ENCODE measurements at places on chromosomes 16 and 17.

- peak; percentile 24 for DNase-seq
Measured at GRCh38 chr16:80924372-80924978, 82.2 kb downstream of the CMC2 start.

GRCh38 chr17:51852603-51853002 is 305.9 kb downstream of the CA10 start:
- no peak for DNase-seq

- no peak for DNase-seq
Measured at GRCh38 chr17:73595479-73595878, 48.8 kb downstream of the SDK2 start.

DNA sequence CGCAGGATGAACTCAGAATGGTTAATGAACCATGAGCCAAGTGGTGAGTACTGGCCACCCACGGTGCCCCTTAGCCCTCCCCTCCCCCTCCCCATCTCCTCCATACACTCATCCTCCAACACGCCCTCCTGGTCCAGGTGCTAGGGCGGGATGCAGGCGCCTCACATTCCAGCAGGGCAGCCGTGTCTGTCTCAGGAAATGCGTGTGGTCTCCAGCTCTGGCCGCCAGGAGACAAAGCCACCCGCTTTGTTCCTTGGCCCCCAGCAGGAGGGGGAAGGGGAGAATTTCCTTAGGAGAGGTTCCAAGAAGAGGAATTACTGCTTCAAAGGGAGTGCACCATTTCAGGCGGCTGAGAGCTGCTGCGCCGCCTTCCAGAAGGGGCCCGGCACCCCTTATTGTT is 29.7 kb upstream of the RMI2 start:
- no peak for DNase-seq

- DNase-seq = no peak
Measured at GRCh38 chr16:35732046-35732810, 2272.8 kb downstream of the TP53TG3F start.

DNA sequence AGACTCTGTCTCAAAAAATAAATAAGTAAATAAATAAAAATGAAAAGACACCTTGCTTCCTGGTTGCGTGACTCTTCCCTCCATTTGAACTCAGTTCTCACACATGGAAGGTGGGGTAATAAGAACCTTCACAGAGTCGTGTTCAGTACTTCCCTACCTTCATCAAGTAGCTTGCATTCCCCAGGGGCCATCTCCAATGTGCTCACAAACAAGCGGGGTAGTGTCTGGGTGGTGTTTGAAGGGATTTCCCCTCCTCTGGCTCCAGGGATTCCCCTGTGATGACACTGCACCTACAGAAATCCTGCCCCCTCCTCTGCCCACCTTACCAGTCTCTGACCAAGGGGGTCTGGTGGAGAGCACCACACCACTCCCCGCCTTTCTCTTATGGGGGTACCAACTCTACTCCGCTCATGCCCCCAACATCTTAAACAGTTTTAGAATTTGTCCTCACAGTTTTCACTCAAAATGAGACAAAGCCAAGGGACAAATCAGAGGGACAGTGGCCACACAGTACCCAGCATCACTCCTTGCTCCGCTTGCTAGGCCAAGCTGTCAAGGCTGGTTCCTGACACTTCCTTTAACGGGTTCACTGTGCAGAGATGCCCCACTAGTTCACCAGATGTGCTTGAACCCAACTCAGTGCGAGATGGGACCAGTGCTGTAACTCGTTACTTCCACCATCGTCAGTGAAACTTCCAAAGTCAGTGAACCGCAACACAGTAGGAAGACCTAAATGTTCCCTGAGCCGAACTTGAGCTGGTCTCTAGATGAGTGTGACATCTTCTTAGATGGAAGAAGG is 69.1 kb downstream of the COPRS start:
- DNase-seq = no peak

- no peak for DNase-seq
Measured at GRCh38 chr16:19115148-19116021, 1.6 kb downstream of the ITPRIPL2 start.

DNA sequence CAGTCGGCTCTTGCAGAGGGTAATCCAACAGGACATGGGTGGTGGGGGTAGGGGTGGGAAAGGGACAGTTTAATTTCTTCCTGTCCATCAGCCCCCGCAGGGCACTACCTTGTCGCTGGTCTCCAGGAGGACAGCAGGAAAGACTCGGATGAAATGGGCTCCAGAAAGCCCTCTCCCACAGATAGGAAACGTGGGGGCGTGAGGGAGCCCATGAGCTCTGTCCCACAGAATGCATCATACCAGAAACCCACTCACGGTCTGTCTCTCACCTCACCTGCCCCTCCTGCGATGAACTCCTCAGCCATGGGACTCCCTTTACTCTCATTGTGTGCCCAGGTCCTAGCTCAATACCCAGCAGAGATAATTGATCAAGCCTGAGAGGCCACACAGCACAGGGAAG is 240.1 kb downstream of the GSG1L start:
- DNase-seq = no peak

DNA sequence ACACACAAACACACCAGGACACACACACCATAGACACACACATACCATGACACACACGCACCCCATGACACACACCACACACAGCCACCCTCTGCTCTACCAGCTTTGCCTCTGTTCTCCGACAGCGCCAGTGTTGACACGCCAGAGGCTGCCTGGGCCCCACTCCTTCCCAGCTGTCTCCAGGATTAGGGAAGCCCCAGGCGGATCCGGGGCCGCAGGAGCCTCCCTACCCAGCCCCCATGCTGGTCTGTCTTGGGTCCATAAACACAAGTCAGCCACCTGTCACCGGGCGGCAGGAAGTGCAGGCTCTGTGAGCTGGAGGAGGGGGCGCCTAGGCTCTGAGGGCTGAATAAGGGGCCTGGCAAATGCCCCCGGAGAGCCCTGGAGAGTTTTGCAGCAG is 10.5 kb downstream of the TBC1D16 start:
- DNase-seq = no peak

DNA sequence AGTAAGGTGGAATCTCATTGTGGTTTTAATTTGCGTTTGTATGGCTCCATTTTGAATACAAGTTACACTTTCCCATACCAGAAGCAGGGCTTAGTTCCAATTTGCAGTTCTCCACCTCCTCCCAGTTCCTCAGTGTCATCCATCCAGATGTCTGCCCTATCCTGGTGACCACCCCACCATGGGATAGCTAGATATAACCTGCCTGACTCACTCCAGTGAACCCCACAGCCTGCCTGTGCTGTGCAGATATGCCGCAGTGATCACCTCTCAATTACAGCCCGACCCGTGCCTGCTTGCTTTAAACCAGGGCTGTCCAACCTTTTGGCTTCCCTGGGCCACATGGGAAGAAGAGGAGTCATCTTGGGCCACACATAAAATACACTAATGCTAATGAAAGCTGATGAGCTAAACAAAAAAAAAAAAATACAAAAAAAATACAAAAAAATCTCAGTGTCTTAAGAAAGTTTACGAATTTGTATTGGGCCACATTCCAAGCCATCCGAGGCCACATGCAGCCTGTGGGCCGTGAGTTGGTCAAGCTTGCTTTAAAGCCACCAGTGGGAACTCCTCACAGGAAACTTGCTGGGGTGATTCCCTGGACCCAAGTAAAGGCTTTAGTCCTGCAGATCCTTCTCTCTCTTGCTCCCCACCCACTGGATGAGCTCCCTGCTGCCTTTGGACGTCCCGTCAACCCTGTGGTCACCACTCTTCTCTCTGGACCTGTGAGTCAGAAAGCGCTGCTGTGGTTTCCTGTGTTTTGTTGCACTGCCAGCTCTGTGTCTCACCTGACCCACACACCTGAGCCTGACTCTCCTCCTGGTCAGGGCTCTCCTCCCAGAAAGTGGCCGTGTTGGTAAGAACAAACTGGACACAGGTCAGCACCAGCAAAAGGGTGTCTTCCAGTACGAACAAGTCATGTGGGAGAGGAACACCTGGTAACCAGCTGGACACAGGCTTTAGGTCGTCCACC is 83.0 kb downstream of the EMP2 start:
- DNase-seq = no peak

- DNase-seq = no peak
Measured at GRCh38 chr17:5950878-5951277, 119.3 kb upstream of the WSCD1 start.

- no peak for DNase-seq
Measured at GRCh38 chr17:14047591-14047990, 21.7 kb upstream of the COX10 start.

- no peak for DNase-seq
Measured at GRCh38 chr16:20372701-20373100, 20.2 kb upstream of the UMOD start.

GRCh38 chr17:27322690-27323508 is 29.0 kb downstream of the WSB1 start:
- DNase-seq = no peak

GRCh38 chr16:9593440-9593839 is 502.0 kb downstream of the HAPSTR1 start:
- DNase-seq = no peak

- DNase-seq = no peak
Measured at GRCh38 chr17:838486-838885, 56.3 kb downstream of the MRM3 start.

DNA sequence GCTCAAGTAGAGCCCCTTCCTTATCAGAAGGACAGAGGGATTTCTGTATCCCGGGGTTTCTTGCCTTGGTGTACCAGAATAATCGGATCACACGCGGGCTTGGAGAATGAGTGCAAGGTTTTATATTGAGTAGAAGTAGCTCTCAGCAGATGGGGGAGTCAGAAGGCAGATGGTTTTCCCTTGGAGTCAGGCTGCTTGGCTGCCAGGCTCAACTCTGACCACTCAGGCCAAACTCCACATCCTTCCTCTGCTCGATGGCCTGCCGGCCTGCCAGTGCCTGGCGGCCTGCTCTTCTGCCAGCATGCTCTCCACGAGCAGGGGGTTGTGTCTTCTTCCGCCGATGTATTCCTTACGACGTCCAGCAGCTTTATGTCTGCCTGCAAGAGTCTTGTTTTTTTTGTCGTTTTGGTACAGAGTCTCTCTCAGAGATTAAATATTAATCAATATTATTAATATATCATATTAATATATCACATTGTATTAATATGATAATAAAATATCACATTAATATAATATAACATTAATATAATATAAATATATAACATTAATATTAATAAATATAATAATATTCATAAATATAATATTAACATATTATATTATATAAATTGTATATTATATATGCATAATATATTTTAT is 229.2 kb upstream of the WSCD1 start:
- no peak for DNase-seq

GRCh38 chr17:50183421-50183994 is 17.7 kb downstream of the SGCA start:
- no peak for DNase-seq

DNA sequence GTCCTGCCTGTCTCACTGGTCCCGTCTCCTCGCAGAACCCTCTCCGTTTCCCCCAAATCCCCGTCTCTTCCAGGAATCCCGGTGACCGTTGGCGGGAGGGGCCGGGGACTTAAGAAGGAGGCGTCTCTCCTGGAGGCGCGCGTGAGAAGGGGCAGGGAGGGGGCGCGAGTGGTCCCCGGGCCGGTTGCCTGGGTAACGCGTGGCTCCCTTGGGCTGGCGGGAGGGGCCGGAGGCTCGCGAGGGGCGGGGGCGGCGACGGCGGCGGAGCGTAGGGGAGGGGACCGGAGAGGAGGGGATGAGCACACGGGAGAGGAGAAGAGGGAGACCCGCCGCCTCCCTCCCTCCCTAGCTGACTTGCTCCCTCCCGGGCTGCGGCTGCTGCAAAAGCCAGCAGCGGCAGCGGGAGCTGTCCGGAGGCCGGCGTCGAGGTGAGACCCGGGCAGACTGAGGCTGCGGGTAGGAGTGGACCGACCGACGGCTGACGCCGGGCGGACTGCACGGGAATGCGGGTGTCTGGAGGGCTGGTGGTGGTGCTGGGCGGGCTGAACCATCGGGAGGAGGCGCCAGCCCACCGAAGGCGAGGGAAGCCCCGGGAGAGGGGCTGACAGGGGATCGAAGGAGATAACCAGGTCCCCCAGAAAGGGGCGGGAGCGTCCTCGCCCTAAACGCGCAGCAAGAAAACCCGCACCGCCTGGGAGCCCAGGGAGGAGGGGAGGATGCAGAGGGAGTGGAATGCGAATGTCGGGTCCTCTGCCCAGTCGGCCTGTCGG is at the start of gene PRRT2:
Gene PRRT2 (plus strand): TSS at position 298 of the 770 bp plus-strand sequence. CDS start 862 bp downstream, outside the sequence.
- DNase-seq = peak; percentile 66

DNA sequence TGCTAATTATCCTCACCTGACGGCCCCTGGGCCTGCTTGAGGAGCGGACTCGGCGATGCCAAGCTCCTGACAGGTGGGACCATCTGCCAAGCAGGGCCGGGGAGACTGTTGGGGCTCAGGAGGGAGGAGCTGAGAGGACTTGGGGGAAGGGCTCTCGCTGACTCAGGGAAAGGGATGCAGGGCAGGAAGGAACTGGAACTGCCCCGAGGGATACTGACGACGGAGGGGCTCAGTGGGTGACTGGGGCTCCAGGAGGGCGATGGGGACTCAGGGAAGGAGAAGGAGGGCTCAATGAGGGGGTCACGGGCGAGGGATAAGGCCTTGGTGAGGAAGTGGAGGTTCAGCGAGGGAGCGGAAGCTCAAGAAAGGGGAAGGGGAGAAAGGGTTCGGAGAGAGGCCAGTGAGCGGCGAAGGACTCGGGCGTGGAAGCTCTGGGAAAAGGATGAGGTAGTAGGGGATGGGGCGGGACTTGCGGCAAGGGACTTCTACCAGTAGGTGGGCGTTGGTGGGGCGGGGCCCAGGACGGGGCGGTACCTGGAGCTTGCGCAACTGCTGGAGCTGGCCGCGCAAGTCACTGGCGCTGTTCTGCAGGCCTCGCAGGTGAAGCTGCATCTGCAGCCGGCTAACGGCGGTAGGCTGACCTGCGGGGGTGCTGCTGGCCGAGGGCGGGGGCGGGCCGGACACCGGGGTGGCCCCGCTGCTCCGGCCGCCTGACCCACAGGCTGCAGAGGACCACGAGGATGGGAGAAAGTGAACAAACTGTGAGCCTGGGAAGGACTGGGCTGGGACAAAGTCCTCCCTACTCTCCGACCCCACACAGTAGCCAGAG is 46.5 kb downstream of the SRCIN1 start:
- peak; percentile 88 for DNase-seq

- no peak for DNase-seq
Measured at GRCh38 chr17:29376667-29377270, 13.4 kb upstream of the TAOK1 start.

GRCh38 chr17:38672788-38673706 is 1.7 kb downstream of the EPOP start:
- DNase-seq = no peak

DNA sequence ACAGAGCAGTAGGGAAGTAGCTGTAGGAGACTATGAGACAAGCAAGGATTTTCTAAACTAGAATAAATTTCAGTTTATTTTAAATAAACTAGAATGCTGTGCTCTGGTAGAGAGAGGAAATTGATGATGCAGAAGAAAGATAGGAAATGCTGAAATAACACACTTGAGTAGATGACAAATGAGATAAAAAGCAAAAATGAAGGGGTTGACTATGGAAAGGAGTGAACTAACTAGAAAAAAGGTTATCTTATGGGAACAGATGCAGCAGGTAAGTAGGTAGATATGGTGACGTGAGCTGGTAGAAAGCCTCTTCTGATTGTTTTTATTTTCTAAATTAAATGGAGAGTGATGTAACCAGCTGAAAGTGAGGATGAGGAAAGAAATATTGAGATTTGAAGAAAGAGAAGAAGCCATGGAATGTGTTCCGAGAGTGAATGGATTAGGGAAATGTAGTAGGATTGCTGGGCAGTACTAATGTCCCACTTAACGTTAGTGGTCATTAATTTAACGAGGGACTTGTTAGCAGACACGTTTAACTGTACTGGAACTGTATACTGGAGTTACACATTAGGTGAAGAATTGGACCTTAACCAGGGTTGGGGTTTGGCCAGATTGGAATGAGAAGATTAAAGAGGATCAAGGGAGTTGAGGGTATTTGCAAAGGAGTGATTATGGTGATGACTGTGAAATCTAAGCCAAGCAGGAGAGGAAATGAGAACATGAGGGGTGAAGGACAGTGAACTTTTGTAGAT is 196.5 kb downstream of the TANC2 start:
- no peak for DNase-seq

- no peak for DNase-seq
Measured at GRCh38 chr16:64251742-64252141, 870.1 kb downstream of the CDH11 start.
